ENCODE measurements at places on chromosomes 13 and 19. TPM values are rescaled to one million over a fixed set of nuclear protein-coding genes. Genes with fewer than 3 reads are reported as not detected.

DNA sequence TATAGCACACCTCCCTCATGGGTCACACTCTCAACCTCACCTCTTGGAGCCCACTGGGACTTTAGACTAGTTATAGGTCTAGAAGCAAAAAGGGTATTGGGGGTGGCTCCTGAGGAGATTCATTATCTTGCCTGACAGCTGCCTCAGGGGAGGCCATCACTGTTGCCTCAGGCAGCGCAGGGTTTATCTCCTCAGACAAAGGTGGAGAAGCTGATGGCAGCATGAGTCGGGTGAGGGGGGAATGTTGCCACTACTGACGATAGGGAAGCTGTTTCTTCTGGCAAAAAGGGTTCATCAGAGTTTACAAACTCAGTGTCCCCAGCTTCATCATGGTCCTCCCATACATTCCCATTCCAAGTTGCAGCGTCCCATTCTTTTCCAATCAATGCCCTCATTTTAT, 562.4 kb downstream of the IRS2 start:
- no peaks in the 10 kb centered on the region for H3K36me3 ChIP-seq
- no peaks in the 10 kb centered on the region for H3K27me3 ChIP-seq
- DNase-seq = no peak
- no peaks in the 10 kb centered on the region for H3K4me1 ChIP-seq
- no peak overlapping the region for H3K27ac ChIP-seq
- no peak overlapping the region for H3K4me3 ChIP-seq

DNA sequence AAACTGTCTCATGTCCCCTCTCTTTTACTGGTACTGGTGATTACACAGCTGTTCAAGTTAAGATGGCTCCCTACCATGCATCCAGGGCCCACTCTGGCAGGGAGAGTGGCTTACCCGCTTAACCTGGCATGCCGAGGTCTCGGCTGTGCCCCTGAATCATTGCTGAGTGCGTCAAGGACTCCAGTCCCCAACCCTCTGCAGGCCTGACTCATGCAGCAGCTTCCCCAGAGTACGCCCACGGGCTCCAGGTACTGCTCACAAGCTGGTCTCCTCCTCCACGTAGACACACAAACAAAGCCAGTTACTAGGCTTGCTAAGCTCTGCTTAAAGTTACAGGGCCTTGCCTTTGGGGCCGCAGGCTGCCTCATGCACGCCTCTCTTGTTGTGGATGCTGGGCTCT, 447.4 kb downstream of the COG6 start:
- H3K27me3 ChIP-seq = no peaks in the 10 kb centered on the region
- H3K36me3 ChIP-seq = no peaks in the 10 kb centered on the region
- no peak overlapping the region for H3K4me3 ChIP-seq
- no peak overlapping the region for H3K27ac ChIP-seq
- H3K4me1 ChIP-seq = no peaks in the 10 kb centered on the region

DNA sequence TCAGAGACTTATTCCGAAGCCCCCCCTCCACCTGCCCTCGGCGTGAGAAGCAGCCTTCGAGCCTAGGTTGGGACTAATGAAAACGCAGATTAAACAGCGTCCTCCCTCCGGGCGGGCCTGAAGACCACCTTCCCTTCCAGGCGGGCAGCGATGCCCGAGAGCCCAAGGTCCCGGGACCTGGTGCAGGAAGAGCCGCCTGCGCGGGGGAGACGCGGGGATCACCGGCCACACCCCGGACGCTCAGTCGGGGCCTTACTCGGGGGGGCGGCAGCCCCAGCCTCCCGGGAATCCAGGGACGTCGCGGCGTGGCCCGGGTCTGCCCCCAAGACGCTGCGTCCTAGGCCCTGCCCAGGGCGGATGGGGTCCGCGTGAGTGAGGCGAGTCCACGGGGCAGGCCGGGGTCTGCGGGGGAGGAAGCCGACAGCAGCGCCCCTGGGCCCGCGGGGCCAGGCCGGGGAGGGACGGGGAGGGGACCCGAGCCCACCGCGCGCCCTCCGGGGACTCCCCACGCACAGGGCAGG, 33.3 kb upstream of the SPACA7 start:
- H3K4me3 ChIP-seq = no peak overlapping the region
- H3K27me3 ChIP-seq = peaks cover 55% of the 10 kb centered on the region
- no peaks in the 10 kb centered on the region for H3K4me1 ChIP-seq
- no peaks in the 10 kb centered on the region for H3K36me3 ChIP-seq

DNA sequence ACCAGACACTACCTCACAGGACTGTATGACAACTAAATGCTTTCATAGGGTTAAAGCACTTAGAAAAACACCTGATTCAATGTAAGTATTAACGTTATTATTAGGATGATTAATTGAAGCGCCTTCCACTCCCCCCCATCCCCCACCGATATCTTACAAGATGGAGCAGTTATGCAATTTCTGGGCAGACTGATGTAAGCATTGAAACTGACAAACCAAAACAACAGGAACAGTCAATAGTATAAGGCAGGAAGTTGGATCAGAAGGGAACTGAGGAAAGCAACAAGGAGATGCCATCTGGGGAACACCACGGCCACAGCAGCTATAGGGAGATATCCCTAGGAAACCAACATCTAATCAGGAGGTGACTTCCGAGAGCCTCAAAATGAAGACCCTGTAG, 3.8 kb downstream of the LCP1 start:
- no peaks in the 10 kb centered on the region for H3K27me3 ChIP-seq
- H3K4me3 ChIP-seq = peak overlapping the region; percentile 40
- H3K4me1 ChIP-seq = peaks cover 15% of the 10 kb centered on the region
- no peaks in the 10 kb centered on the region for H3K36me3 ChIP-seq
- DNase-seq = no peak

DNA sequence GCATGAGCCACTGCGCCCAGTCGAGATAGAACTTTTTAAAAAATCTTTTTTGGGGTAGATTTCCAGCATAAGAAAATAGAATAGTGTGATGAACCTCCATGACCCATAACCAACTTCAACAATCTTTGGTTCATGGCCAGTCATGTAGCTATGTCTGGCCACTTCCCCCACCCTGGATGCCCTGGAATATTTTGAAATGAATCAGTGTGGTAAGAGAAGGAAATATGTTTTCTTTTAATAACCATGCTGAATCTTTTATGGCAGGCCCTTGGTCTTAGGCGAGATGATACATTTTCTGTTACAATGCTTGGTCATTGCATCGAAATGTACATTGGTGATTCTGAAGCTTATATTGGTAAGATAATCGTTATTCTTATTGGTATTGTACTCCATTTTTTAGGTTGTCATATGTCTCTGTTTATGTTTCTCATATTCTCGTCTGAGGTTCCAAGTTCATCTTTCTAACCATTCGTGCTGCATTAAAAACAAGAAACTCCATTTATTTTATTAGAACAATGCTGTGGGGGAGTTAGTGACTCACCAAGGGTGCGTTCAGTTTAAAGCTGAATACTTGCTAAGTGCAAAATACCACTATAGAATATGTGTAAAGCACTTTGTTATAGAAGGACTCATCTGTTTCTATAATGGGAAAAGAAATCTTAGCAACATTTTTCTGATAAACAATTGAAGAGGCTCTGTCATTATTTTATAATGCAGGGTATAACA, 16.4 kb upstream of the UPF3A start:
- H3K27ac ChIP-seq = no peak overlapping the region
- no peak overlapping the region for H3K4me3 ChIP-seq
- H3K27me3 ChIP-seq = no peaks in the 10 kb centered on the region
- H3K4me1 ChIP-seq = no peaks in the 10 kb centered on the region
- no peak for DNase-seq
- H3K36me3 ChIP-seq = peaks cover 98% of the 10 kb centered on the region

- no peaks in the 10 kb centered on the region for H3K27me3 ChIP-seq
- H3K4me3 ChIP-seq = no peak overlapping the region
- no peaks in the 10 kb centered on the region for H3K4me1 ChIP-seq
- H3K36me3 ChIP-seq = no peaks in the 10 kb centered on the region
Observed at GRCh38 chr13:71643448-71643860, 223.6 kb downstream of the DACH1 start.

DNA sequence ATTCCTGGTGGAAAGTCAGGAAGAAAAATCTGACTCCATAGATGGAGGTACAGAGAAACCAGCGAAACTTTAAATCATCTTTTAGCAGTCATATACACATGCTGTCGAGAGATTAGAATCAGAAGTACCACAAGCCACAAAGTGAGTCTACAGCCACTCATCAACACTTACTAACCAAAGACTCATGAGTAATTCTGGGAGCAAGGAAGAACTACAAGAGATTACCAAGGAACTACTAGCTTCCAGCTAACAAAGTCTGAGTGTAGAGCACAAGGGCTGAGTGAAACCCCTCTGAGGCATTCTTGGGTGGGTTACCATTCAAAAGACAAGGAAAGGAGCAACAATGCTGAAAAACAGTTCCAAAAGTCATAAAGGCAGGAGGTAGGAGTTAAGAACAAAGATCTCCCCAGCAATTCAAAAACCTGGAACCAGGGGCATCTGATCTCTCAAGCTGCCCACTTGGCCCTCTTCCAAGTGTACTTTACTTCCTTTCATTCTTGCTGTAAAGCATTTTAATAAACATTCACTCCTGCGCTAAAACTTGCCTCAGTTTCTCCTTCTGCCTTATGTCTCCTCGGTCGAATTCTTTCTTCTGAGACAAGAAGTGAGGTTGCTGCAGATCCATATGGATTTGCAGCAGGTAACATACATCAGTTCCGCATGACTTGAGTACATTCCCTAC, 13.0 kb downstream of the RBM26 start:
- H3K36me3 ChIP-seq = no peaks in the 10 kb centered on the region
- H3K4me1 ChIP-seq = peaks cover 17% of the 10 kb centered on the region
- H3K27me3 ChIP-seq = no peaks in the 10 kb centered on the region
- H3K27ac ChIP-seq = no peak overlapping the region

- H3K4me3 ChIP-seq = no peak overlapping the region
- peaks cover 62% of the 10 kb centered on the region for H3K4me1 ChIP-seq
- H3K27ac ChIP-seq = no peak overlapping the region
- no peaks in the 10 kb centered on the region for H3K27me3 ChIP-seq
Observed at GRCh38 chr19:1853295-1854038, 5.2 kb upstream of the REXO1 start.

The SLC10A2 gene
- not detected for total RNA-seq

GRCh38 chr13:61142506-61142905, 273.1 kb downstream of the PCDH20 start:
- no peak for DNase-seq
- no peaks in the 10 kb centered on the region for H3K4me1 ChIP-seq
- no peak overlapping the region for H3K4me3 ChIP-seq
- H3K27me3 ChIP-seq = no peaks in the 10 kb centered on the region
- no peak overlapping the region for H3K27ac ChIP-seq

The LILRA5 gene
- total RNA-seq = 13.5 TPM

- H3K27ac ChIP-seq = peak within 1 kb of the TSS; percentile 94
- DNase-seq = peak; percentile 99
- no peaks in the 10 kb centered on the region for H3K27me3 ChIP-seq
- peak within 1 kb of the TSS; percentile 87 for H3K4me3 ChIP-seq
- peaks cover 34% of the 10 kb centered on the region for H3K4me1 ChIP-seq
Observed at GRCh38 chr19:58554494-58555368, at the start of gene CHMP2A. Gene CHMP2A, minus strand, starts transcription at chr19:58555105. Its CDS starts 893 bp downstream, at chr19:58554212.

GRCh38 chr19:44585371-44586133, 27.8 kb upstream of the IGSF23 start:
- DNase-seq = no peak
- no peaks in the 10 kb centered on the region for H3K4me1 ChIP-seq
- H3K27me3 ChIP-seq = no peaks in the 10 kb centered on the region
- no peak overlapping the region for H3K27ac ChIP-seq

DNA sequence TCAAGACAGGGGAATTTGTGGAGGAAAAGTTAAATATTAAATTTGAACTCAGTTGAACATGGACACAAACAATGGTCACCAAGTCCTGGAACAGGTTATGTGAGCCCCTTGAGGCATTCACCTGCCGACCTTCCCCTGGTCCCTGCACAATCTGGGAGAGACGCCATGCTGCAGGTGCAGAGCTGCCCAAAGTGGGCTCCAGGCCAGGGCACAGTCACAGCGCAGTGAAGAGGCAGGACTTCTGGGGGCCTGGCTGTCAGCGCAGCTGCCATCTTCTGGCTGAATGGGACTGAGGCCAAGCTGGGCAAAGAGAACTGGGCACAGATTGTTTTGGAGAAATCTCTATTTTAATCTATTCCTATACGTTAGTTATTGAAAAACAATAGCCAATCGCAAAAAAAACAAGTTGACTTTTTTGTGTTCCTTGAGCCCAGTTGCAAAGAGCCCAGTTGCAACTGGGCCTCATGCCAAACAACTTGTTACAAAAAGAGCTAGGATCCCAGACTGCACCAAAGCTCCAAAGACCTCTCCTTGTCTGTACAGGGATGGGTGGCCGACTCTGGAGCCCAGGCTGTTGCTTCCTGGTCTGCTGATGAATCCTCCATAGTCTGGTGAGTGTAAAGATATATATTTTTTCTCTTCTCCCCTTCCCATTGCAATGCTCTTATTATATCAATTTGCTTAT, 1.2 kb upstream of the ZNF626 start:
- peaks cover under 1% of the 10 kb centered on the region for H3K36me3 ChIP-seq
- H3K27me3 ChIP-seq = no peaks in the 10 kb centered on the region
- H3K4me3 ChIP-seq = no peak overlapping the region
- peaks cover 16% of the 10 kb centered on the region for H3K4me1 ChIP-seq
- DNase-seq = no peak

GRCh38 chr19:37114001-37114400, 35.8 kb downstream of the ZNF420 start:
- no peak for DNase-seq

The SRRM5 gene
- 0.29 TPM for total RNA-seq

GRCh38 chr13:49248622-49249002, 887 bp downstream of the CDADC1 start:
- no peak for DNase-seq
- H3K4me1 ChIP-seq = peaks cover 18% of the 10 kb centered on the region
- peak overlapping the region; percentile 86 for H3K4me3 ChIP-seq
- H3K27ac ChIP-seq = peak overlapping the region; percentile 94
- no peaks in the 10 kb centered on the region for H3K27me3 ChIP-seq

- H3K4me3 ChIP-seq = no peak overlapping the region
- no peaks in the 10 kb centered on the region for H3K4me1 ChIP-seq
- no peaks in the 10 kb centered on the region for H3K36me3 ChIP-seq
- DNase-seq = no peak
- H3K27me3 ChIP-seq = no peaks in the 10 kb centered on the region
- no peak overlapping the region for H3K27ac ChIP-seq
Observed at GRCh38 chr13:105037110-105037509, 1498.4 kb downstream of the EFNB2 start.

The ADGRE2 gene
- total RNA-seq = 17.0 TPM

DNA sequence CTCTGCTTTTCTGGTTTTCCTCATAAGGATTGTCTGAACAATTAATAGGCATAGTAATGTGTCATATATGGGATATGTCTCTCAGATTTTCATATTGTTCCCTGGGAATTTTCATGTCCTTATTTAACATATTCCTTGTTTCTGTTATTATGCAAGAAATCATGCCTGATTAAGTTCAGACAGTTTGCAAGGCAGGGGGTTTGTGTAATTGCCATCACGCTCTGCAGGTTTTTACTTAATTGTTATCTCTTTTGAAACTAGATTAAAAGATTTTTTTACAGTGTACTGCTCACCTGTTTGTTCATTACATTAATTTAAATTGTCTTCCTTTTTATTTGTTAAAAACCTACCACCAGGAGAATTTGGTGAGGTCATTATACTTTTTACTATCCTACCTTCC, 1253.2 kb upstream of the PRR20A start:
- no peak for DNase-seq
- H3K27me3 ChIP-seq = no peaks in the 10 kb centered on the region
- no peak overlapping the region for H3K4me3 ChIP-seq
- no peak overlapping the region for H3K27ac ChIP-seq

The NTN5 gene
- total RNA-seq = 1.2 TPM

GRCh38 chr19:15437355-15438123, 12.2 kb downstream of the WIZ start:
- H3K36me3 ChIP-seq = no peaks in the 10 kb centered on the region
- no peak overlapping the region for H3K4me3 ChIP-seq

- no peaks in the 10 kb centered on the region for H3K4me1 ChIP-seq
- H3K27ac ChIP-seq = no peak overlapping the region
- H3K36me3 ChIP-seq = no peaks in the 10 kb centered on the region
- no peaks in the 10 kb centered on the region for H3K27me3 ChIP-seq
Observed at GRCh38 chr13:69477451-69477850, 630.2 kb upstream of the ATXN8OS start.

All from upper lobe of right lung (tissue), 1 donor.